ENCODE measurements at places on chromosomes 6 and 20.

GRCh38 chr6:156013155-156013554, 557.5 kb upstream of the NOX3 start:
- no peak for DNase-seq

DNA sequence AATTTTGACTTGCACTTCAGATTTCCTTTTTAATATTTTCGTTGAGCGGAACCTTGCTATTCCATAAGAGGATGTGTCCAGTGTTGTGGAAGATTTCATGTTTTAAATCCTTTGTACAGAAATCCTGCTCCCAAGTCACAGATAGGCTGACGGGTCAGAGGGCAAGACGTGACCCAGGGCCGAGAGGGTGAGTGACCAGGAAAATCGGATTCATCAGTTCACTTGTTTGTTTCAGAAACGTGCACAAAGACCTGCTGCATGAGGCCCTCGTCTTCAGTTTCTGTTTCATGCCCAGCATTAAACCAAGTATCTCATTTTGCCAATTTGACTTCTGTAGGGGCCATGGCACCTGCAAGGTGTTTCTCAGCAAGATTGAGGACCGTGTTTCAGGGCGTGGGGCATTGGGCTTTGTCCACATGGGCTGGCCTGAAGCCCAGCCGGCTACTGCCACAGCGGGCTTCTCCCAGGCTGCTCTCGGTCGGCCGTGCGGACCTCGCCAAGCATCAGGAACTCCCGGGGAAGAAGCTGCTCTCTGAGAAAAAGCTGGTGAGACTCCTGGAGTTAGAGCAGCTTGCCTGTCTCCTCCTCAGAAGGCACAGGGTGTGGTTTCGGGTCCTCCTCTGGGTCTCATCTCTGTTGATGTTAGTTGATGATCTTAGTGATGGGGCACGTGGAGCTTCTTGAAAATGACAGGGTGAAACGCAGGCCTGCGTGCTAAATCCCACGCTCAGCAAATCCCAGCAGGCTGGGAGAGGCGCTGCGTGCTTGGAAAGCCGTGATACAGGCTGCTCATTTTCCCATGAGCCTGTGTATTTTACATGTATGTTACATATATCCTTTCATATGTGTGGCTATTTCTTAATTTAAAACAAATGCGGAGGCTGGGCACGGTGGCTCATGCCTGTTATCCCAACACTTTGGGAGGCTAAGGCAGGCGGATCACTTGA, 10.5 kb downstream of the MTG2 start:
- no peak for DNase-seq

- no peak for DNase-seq
Observed at GRCh38 chr20:44028868-44029847, 114.5 kb downstream of the TOX2 start.

- DNase-seq: no peak
Observed at GRCh38 chr6:132713352-132714134, at the start of gene VNN1. VNN1 (minus strand) TSS chr6:132714055; CDS start chr6:132714035, 20 bp downstream.

DNA sequence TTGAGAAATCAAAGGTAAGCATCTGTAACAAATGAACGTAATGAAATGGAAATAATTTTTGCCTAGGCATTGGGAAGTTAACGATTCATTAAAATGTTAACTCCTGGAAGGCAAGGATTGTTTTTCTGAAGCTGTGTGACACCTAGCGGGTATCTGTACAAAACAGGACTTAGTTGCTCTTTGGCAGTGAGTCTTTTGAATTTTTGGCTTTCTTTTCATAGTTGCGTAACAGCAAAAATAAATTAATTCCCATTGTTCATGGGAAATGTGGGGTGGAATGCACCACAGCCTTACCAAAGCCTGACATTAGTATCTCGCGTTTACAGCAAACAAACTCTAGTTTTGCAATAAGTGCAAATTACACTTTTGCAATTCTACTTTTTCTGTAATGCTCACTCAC, 92.7 kb upstream of the DTNBP1 start:
- no peak for DNase-seq

DNA sequence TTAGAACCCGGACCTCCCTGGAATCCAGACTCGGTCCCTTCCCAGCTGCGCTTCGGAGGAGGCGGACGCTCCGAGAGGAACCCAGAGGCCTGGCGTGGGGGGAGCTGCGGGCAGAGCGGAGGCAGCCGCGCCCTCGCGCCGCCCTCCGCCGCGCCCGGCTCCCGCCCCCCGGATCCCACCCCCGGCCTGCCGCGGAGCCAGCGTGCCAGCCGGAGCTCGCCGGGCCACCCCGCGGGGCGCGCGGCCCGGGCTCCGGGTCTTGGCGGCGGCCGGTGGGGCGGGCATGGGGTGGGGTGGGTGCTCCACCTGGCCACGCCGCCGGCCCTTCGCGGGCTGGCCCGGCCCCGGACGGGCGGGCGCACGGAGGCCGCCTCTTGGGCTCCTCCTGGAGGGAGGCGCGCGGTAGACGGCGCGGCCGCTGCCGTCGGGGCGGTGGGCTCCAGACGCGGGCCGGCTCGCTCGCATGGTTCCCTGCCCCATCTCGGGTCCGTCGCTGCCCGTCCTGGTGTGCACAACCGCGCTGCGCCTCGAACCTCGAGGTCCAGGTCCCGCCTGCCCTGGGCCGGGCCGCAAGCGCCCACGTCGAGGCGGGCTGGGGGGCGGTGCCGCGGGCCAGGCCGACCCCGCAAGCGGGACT, 592 bp upstream of the CDYL start:
- peak; percentile 71 for DNase-seq

- DNase-seq: no peak
Observed at GRCh38 chr6:23547851-23548250, 578.2 kb upstream of the NRSN1 start.

DNA sequence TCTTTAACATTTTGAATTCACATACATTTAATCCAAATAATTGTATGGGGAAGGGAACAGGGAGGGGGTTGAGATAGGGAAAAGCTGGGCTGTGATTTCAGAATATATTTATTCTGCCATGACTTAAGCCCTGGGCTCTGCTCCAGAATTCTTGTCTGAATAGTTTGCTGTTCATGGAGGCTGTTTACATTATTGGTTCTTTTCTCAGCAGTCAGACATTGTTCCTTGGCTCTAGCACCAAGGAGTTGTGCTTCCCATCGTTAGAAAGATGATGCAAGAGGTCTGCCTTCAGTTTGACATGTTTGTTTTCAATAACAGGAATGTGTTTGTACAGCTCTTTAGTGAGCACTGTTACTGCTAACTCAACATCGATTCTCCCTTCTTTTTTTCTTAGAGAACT, 198.8 kb upstream of the CDYL start:
- DNase-seq: no peak
